Lung microvascular endothelial cell (primary cell): ENCODE measurements at places on chromosomes 7 and 10. TPM values are rescaled to one million over a fixed set of nuclear protein-coding genes. Genes with fewer than 3 reads are reported as not detected.

Gene GIMAP7
- total RNA-seq = 44.2 and 104 TPM in 2 replicates

Gene NRAP
- not detected in 2 replicates for total RNA-seq

Gene PRLHR
- not detected in 2 replicates for total RNA-seq

Gene ADAP1
- total RNA-seq = 1.7 and 3.2 TPM in 2 replicates

Gene HSPA12A
- total RNA-seq = 0.44 and 0.79 TPM in 2 replicates

Gene ATE1
- 21.6 and 31.7 TPM in 2 replicates for total RNA-seq

Gene HOXA7
- 1.5 and 1.8 TPM in 2 replicates for total RNA-seq

Gene OR2A42
- not detected in 2 replicates for total RNA-seq

Gene SSC4D
- 0.22 and 0.40 TPM in 2 replicates for total RNA-seq

Gene PAPOLB
- total RNA-seq = under 0.01 TPM in 2 replicates

Gene HACD1
- 17.5 and 23.1 TPM in 2 replicates for total RNA-seq

Gene TWIST1
- 0.44 TPM in 1 of 2 replicates, not detected in the other for total RNA-seq

Gene SLC13A1
- not detected in 2 replicates for total RNA-seq

Gene CTAGE4
- total RNA-seq = not detected in 2 replicates

Gene OLAH
- 0.20 and 0.44 TPM in 2 replicates for total RNA-seq

Gene PLOD3
- total RNA-seq = 34.4 and 38.3 TPM in 2 replicates

Gene PLPP4
- 0.20 and 0.87 TPM in 2 replicates for total RNA-seq

Gene LRRC72
- not detected in 2 replicates for total RNA-seq

Gene DNAJC30
- 1.7 and 2.4 TPM in 2 replicates for total RNA-seq

Gene CPXM2
- total RNA-seq = under 0.01 and 0.22 TPM in 2 replicates

Gene PON1
- total RNA-seq = not detected in 2 replicates

Gene TEX47
- total RNA-seq = not detected in 2 replicates

Gene UPK3B
- total RNA-seq = under 0.01 TPM in 2 replicates

Gene SLC26A4
- 6.5 and 9.8 TPM in 2 replicates for total RNA-seq

Gene LMTK2
- total RNA-seq = 6.5 and 7.1 TPM in 2 replicates

Gene FGFBP3
- total RNA-seq = 0.22 and 0.40 TPM in 2 replicates

Gene TNS3
- total RNA-seq = 6.8 and 10.3 TPM in 2 replicates

Gene OR2AE1
- 0.22 TPM in 1 of 2 replicates, not detected in the other for total RNA-seq
